ENCODE measurements at places on chromosomes 2 and 18. TPM values are rescaled to one million over a fixed set of nuclear protein-coding genes. Genes with fewer than 3 reads are reported as not detected.

Gene PELI1
- 49.9 TPM for total RNA-seq

Gene TLX2
- 2.5 TPM for total RNA-seq

Gene EHBP1
- 48.7 TPM for total RNA-seq

Gene PMAIP1
- total RNA-seq: 52.8 TPM

Gene MYO5B
- not detected for total RNA-seq

Gene MC4R
- not detected for total RNA-seq

Gene ZEB2
- 29.4 TPM for total RNA-seq

Gene GKN1
- not detected for total RNA-seq

Gene GBX2
- not detected for total RNA-seq

DNA sequence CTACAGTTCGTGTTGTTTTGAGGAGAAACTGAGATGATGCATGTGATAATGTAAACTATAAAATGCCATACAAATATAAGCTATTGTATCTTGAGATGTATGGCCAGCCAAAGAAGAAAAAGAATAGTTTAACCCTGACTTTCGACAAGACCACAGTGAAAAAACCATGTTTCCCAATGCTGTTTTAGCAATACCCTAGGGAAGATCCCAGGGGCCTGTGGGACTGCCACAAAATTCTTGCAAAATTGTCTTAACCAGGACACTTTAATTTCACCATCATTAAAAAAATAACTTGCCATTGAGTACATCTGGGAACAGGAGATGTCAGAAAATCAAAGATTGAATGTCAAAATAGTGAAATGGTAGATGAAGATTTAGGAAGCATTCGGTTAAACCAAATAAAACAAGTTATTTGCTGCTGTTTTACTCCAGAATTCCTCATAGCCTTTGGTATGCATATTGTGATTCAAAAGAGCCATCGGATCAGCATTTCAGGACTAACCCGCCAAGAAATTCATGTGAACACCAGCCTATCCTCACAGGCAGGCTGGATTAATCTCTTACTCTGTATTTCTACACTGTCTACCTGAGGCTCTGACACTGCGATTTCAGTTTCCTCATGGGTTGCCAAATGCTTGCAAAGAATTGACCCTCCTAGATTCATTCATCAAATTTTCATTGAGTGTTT, 49.0 kb upstream of the SP3 start:
- no peak for DNase-seq
- no peaks in the 10 kb centered on the region for H3K27me3 ChIP-seq
- no peak overlapping the region for H3K4me3 ChIP-seq

DNA sequence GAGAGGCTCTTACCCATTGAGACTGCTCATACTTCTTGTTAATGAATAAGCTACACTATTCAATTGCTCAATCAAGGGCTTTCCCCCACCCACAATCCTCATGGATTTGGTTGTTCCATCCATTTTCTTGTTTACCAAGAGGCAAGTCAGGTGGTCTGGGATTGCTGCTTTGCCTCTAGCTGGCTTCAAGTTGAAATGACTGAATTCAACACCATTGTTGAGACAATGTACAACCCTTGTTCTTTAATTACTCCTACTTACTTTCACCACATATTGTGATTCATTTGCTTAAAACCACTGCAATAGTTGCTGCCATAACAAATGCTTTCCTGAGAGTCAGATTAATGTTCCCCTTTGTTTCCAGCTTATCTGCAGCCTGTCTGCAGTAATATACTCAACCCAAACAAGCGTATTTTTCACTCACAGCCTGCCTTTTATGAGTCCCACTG, 532.2 kb downstream of the RIT2 start:
- no peaks in the 10 kb centered on the region for H3K36me3 ChIP-seq
- no peak for DNase-seq
- H3K27me3 ChIP-seq: no peaks in the 10 kb centered on the region
- H3K4me1 ChIP-seq: no peaks in the 10 kb centered on the region
- H3K27ac ChIP-seq: no peak overlapping the region

DNA sequence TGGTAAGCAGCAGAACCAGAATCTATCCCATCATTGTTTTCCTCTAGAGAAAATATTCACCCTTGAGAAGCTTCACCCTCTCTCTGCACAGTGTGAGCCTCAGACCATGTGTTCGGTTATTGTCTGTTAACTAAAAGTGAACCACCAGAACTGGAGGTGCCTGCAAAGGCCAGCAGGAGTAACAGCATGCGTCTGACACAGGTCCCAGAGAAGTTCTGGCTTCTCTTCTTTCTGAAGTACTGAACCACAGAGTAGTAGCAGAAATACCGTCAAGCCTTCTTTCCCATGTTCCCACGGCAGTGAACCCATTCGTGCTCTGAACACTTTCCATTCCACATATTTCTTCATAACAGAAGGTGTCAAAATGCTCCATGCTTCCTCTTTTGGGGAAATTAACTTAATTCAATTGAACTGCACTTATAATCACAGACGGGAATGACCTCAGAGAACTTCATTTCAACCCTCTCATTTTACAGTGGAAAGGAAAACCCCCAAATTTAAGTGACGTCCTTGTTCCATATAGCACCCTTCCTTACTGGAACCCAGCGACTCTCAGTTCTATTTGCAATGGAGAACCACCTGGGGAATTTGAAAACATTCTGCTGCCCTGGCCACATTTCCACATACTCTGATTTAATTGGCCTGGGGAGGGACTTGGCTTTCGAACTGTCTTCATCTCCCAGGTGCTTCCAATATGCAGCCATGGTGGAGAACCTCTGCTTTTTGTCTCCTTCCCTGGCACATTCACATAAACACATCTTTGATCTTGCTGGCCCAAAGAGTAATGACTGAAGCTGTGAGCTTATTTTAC, 519.1 kb downstream of the RNF144A start:
- H3K27me3 ChIP-seq: no peaks in the 10 kb centered on the region
- no peak for DNase-seq
- H3K36me3 ChIP-seq: no peaks in the 10 kb centered on the region
- H3K27ac ChIP-seq: no peak overlapping the region

DNA sequence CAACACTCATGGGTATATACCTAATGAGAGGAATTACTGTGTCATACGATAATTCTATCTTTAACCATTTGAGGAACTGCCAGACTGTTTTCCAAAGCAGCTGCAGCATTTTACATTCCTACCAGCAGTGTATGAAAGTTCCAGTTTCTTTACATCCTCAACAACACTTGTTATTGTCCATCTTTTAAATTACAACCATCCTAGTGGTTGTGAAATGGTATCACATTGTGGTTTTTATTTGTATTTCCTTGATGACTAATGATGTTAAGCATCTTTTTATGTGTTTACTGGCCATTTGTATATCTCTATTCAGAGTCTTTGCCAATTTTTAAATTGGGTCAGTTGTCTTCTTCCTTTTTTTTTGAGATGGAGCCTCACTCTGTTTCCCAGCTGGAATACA, 4.0 kb upstream of the CKAP2L start:
- no peak for DNase-seq
- H3K36me3 ChIP-seq: no peaks in the 10 kb centered on the region
- no peak overlapping the region for H3K4me3 ChIP-seq
- no peaks in the 10 kb centered on the region for H3K27me3 ChIP-seq

DNA sequence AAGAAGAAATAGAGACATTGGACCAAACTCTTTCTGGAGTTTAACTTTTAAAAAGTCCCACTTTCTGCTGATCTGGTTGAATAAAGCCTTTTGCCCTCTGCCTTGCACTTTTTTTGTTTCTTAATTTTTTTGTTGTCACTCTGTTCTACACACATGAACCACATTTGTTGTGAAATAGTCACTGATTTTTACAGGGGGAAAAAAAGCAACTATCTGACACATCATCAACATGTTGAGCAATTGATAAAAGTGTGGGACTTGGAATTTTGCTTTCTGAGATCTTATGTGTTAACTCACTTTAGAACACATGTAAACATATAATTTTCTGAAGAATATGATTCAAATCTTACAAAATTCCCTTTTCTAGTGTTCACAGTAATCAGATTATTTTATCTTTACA, 414.8 kb upstream of the FIGN start:
- H3K4me3 ChIP-seq: no peak overlapping the region
- no peaks in the 10 kb centered on the region for H3K4me1 ChIP-seq
- H3K27me3 ChIP-seq: no peaks in the 10 kb centered on the region
- no peak overlapping the region for H3K27ac ChIP-seq

DNA sequence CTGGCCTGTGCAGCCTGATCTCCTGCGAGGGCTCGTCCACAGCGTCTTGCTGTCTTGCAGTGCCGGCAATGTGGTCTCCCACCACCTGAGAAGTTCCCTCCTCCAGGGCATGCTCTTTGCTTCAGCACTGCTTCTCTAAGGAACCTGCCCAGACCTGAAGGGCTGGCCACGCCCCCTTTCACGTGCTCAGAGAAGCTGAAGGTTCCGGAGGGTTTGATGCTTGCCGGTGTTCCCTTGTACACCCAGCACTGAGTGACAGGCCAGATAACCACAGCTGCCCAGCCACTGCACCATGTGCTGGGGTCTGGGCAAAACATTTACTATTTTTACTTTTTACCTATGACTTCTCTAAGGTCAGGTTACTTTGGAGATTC, 1.7 kb upstream of the POLR2D start:
- H3K27me3 ChIP-seq: no peaks in the 10 kb centered on the region
- peak; percentile 60 for DNase-seq
- H3K27ac ChIP-seq: no peak overlapping the region
- no peak overlapping the region for H3K4me3 ChIP-seq
- peaks cover 14% of the 10 kb centered on the region for H3K36me3 ChIP-seq

- H3K4me3 ChIP-seq: no peak overlapping the region
- H3K4me1 ChIP-seq: peaks cover 22% of the 10 kb centered on the region
- no peak overlapping the region for H3K27ac ChIP-seq
- no peaks in the 10 kb centered on the region for H3K36me3 ChIP-seq
- no peak for DNase-seq
These were observed 72.4 kb downstream of the CERS6 start for GRCh38 chr2:168528469-168528868.

- no peak for DNase-seq
- H3K4me1 ChIP-seq: no peaks in the 10 kb centered on the region
- H3K27ac ChIP-seq: no peak overlapping the region
- H3K4me3 ChIP-seq: no peak overlapping the region
These were observed 24.0 kb downstream of the MRPL44 start for GRCh38 chr2:223981241-223981640.

GRCh38 chr18:43271593-43272432, 5.5 kb downstream of the SYT4 start:
- no peaks in the 10 kb centered on the region for H3K36me3 ChIP-seq
- H3K27ac ChIP-seq: no peak overlapping the region
- 0 out of 2 replicates have a peak, but pooled peaks cover 2% of the 10 kb centered on the region for H3K27me3 ChIP-seq
- DNase-seq: peak; percentile 80
- no peaks in the 10 kb centered on the region for H3K4me1 ChIP-seq
- no peak overlapping the region for H3K4me3 ChIP-seq

DNA sequence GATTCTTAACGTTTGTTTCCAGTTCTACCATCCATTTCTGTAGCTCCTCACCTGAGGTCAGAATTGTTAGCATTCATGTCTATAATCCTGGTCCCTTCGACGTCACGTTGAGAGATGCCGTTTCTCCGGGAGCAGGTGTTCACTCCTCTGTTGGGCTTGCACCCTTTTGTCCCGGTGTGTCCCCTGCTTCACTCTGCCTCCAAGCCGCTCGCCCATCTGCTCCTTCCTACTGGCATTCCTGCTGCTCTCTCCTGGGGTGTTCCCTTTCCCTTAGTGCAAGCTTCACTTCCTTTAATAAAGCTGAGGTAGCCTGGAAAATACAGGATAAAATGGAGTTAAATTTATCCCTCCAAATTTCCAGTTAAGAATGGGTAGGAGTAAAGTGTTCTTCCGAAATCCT, 61.9 kb upstream of the CABYR start:
- no peaks in the 10 kb centered on the region for H3K27me3 ChIP-seq
- no peak for DNase-seq
- H3K36me3 ChIP-seq: no peaks in the 10 kb centered on the region
- no peaks in the 10 kb centered on the region for H3K4me1 ChIP-seq
- no peak overlapping the region for H3K27ac ChIP-seq

DNA sequence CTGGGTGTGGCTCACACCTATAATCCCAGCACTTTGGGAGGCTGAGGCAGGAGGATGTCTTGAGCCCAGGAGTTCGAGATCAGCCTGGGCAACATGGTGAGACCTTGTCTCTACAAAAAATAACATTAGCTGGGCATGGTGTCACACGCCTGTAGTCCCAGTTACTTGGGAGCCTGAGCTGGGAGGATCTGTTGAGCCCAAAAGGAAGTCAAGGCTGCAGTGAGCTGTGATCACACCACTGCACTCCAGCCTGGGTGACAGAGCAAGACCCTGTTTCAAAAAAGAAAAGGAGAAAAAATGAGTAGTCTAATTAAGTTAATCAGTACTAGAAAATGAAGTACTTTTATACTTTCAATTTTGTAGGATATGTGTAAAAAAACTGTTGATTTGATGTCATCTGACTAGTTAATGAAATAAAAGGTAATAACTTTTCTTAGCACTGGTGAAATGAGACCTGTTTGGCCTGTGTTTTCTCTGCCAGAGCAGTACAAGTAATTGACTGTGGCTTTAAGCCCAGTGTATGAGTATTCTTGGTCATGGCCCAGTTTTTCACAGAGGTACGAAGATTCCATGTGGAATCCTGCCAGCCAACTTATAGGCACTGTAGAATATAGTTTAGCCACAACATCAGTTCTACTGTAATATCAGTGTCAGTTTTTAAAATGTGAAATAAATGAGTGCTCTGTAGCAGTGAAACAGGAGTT, 35.8 kb downstream of the MFSD6 start:
- H3K27me3 ChIP-seq: no peaks in the 10 kb centered on the region
- H3K36me3 ChIP-seq: no peaks in the 10 kb centered on the region
- H3K27ac ChIP-seq: peak overlapping the region; percentile 90
- H3K4me3 ChIP-seq: peak overlapping the region; percentile 64
- H3K4me1 ChIP-seq: peaks cover 71% of the 10 kb centered on the region

DNA sequence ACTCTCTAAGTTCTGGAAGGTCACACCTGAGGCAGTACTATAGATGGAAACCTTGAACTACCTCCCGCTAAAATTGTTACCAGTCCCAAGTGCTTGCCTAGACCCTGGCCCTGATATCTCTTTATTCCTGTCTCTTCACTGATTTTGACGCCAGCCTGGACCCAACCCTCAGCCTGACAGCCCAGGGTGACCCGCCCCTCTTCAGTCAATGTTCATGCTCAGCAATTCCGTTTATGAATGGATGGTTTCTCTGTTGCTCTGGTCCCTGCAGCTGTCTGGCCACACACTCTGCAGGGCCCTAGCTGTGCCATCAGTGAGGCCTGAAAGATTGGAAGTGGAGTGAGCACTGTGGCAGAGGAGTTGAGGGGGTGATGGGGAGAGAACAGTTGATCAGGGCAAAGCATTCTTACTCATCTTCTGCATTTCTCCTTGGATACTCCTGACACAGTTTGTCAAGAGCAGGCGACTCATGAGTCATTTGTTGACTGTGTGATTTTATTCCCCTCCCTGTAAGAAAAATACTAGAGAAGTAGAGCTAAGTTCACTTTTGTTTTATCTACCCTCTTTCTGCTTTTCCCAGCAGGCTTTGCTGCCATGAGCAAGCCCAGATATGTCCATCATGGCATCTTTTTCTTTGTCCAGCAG, 46.0 kb downstream of the NPAS2 start:
- no peak overlapping the region for H3K27ac ChIP-seq
- no peaks in the 10 kb centered on the region for H3K27me3 ChIP-seq
- no peak overlapping the region for H3K4me3 ChIP-seq
- DNase-seq: no peak
- H3K4me1 ChIP-seq: no peaks in the 10 kb centered on the region
- no peaks in the 10 kb centered on the region for H3K36me3 ChIP-seq

- H3K36me3 ChIP-seq: no peaks in the 10 kb centered on the region
- no peak overlapping the region for H3K4me3 ChIP-seq
- peaks cover 17% of the 10 kb centered on the region for H3K4me1 ChIP-seq
- H3K27me3 ChIP-seq: no peaks in the 10 kb centered on the region
- no peak for DNase-seq
These were observed 1.2 kb upstream of the HAAO start for GRCh38 chr2:42793334-42794270.
